ENCODE measurements at places on chromosomes 1 and 21.

DNA sequence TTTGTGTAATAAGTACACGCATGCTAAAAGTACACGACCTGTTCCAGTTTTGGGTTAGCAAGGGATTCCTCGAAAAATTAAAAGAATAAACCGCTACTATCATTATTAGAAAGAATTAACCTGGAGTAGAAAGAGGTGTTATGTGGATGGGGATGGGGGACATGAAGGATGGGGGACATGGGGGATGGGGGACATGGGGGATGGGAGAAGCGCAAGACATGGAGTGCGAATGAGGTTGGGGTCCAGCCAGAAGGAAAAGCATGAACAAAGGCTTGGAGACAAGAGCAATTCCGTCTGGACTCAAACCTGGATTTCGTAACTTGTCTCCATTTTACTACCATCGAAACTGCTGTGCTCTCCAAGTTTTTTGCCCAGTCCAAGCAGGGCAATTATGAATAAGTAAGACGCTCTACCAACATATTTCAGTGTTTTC lies 591 bp upstream of the KDM1A start:
- DNase-seq, result no peak

- no peak for DNase-seq
These were observed 18.9 kb upstream of the BTG2 start for GRCh38 chr1:203286161-203286984.

DNA sequence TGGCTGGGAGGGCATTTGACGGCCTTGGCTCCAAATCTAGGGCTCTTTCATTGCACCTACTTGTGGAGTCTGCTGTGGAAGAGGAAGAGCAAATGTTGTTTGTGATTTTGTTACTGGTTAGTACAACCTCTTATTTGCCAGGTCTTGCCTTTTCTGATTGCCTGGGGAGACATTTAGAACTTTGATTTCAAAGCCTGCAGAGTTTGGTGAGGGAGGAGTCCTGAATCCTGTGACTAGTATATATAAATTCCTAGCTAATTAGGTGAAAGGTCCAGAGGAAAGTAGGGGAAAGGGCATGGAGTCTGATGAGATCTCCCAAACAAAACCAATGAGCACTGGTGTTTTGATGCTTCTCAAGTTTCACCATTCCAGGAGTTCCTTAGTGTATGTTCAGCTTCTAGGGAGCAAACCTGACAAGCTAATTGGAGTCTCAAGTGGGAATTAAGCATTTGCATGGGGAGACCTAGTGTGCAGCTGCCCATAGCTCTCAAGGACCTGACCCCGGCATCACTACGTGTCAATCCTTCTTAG lies 5.1 kb upstream of the HMGCS2 start:
- no peak for DNase-seq

- DNase-seq, result peak; percentile 99
These were observed 38.6 kb downstream of the BRINP2 start for GRCh38 chr1:177209357-177209756.

DNA sequence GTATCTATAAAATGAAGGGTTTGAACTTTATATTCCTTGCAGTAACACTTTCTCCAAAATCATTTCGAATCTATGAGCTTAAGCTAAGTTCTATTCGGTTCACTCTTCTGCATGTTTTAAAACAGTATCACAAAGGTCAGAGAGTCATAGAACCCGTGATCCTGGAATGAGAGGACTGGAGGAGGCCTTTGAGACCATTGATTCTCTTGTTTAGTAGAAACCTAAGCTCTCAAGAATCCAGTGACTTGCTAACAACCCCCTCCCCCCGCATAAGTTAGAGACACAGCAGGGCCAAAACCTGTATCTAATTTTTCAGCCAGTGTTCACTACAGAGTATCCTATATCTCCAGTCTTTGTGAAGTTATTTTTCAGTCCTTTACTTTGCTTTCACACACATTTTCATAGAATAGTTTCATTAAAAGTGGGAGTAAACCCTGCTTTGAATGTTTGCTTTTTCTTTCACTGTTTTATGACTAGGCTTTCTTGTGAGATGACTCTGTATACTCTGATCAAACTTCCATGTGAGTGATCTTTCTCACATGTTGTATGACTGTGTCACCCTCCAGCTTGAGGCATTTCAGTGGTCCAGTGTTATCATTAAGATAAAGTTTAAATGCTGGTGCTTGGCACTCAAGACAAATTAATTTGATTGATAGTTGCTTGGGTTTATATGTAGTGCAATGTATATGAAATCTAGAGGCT lies 275.4 kb upstream of the SGIP1 start:
- DNase-seq, result no peak

DNA sequence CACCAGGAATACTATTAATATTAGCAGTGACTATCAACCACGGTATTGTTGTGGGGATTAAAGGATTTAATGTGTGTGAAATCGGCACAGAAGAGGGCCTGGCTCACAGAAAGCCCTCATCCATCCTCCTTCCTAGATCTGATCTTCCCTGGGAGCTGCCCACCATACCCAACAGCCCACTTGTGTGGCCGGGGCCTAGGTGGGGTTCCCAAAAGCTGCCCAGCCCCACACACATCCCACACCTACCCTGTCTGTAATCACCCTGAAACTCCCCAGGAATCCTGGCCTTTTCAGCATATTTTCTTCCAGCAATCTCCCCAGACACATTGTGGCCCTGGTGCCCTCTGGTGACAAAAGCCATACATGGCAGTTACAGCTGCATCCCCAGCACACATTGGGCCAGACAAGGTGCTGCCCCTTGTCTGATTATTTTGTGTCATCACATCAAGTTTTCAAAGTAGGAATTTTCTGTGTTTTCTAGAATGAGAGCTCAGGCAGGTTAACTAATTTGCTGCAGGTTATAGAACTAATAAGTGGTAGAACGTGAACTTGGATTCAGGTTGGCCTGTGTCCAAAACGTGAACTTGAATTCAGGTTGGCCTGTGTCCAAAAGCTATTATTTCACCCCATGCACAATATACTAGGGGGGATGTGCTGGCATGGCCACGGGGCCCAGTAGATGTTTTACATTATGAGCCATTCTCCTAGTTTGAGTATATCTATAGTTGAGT lies 5.3 kb upstream of the SLC6A9 start:
- peak; percentile 41 for DNase-seq

GRCh38 chr1:22122273-22123070 lies 20.4 kb downstream of the WNT4 start:
- DNase-seq, result no peak

DNA sequence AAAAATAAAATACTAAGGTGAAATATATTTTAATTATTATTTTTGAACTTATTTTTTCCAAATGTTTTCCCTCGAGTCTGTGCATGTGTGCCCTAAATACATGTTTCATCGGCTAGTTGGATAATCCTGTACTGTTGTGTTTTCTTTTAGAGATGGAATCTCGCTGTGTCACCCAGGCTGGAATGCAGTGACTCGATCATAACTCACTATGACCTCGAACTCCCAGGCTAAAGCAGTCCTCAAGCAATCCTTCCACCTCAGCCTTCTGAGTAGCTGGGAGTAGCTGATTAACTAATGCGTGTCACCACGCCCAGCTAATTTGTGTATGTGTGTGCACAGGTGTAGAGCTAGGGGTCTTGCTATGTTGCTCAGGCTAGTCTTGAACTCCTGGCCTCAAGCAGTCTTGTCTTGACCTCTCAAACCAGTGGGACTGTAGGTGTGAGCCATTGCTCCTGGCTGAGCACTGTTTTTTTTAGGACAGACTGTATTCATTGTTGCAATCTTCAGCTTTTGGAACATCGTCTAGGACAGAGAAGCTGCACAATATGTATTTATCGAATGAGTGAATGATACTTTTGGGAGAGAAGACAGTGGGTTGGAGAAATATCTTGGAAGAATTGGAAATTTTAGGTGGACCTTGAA lies 4.8 kb upstream of the TMCO1 start:
- peak; percentile 92 for DNase-seq

DNA sequence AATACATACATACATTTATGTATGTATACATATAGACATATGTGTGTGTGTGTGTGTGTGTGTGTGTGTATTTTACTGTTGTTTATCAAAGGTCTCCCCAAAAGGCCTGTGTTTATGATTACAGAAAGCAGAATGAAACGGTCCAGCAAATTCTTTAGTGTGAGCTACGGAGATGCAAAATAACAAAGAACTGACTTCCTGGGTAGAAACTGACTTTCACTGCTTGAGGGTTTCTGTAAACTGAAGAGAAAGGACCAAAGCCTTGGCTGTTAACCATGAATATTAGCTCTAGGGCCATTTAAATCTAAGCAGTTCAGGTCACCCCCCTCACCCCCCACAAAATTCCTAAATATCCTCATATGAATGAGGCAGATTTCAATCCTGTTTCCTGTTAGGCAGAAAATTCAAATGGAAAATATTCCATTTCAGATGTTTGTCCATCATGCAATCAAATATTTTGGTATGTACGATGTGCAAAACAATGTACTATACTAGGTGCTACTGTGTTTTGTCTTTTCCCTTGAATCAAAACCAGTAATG lies 213.2 kb downstream of the TGFB2 start:
- DNase-seq, result no peak

GRCh38 chr1:35112668-35113067 lies 33.5 kb downstream of the ZMYM1 start:
- no peak for DNase-seq

- no peak for DNase-seq
These were observed 32.5 kb downstream of the SLC22A15 start for GRCh38 chr1:116008656-116009390.
